ENCODE measurements at places on chromosomes 11 and 22.

DNA sequence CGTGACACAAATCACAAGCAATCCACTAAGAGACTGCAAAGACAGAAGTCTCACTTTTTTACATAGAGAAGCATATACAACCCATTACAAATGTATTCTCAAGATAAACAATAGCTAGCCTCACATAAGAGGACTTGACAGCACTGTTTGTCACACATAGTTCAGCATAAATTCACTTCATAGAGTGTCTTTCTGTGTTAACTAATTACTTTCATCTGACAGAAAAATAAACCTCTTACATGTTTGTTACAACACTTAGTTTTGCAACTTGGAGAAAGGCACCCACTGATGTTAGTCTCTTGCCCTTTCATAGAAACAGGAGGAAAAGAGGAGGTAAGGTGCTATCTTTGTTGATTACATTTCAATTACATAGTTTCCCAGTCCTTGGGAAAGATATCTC is 2221.9 kb upstream of the RAG2 start:
- no peak for DNase-seq

DNA sequence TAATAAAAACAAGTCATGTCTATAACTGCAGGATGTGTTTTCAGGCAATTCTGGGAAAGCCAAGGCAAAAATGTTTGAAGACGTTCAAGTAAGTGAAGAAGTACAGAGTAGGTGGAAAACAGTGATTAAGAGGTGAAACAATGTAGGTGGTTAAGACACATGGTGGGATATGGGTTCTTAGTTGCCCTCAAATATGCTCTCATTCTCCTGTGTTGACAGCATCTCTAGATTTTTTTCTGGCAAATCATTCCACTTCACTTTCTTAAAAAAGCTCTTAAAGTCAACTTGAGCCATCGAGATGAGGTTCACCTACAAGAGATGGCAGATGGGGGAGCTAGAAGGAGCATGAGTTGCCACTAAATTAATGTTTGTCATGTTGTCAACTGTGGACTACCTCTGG is 1041.0 kb upstream of the CNTN5 start:
- no peak for DNase-seq

DNA sequence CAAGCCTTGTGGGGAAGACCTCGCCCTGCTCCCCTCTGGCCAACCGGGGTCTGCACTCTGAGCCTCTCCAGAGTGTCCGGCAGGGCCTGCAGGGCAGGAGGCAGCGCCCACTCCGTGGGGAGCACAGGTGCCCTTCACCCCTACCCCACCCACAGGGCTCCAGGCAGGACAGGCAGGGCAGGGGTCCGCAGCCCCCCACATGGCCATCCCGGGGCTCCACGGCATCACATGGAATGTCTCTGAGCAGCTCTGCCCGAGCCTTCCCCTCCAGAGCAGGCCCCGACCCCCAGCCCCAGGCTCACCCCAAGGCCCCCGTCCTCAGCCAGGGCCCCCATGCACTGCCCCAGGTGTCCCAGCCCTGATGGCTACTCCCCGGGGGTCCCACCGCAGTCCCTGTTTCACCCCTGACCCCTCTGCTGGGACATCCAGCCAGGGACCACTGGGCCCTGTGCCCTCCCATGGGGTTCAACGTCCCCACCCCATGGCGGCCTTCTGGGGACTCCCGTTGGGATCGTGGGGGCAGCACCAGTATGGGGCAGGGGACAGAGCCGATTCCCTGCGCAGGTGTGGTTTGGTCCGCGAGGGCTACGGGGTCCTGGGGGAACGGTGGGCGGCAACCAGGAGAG is 77.7 kb downstream of the BRD1 start:
- DNase-seq = no peak

GRCh38 chr11:65434057-65434666 is 11.6 kb downstream of the NEAT1 start:
- DNase-seq = no peak

- DNase-seq = no peak
Measured at GRCh38 chr11:129260750-129261149, 68.6 kb upstream of the ARHGAP32 start.

DNA sequence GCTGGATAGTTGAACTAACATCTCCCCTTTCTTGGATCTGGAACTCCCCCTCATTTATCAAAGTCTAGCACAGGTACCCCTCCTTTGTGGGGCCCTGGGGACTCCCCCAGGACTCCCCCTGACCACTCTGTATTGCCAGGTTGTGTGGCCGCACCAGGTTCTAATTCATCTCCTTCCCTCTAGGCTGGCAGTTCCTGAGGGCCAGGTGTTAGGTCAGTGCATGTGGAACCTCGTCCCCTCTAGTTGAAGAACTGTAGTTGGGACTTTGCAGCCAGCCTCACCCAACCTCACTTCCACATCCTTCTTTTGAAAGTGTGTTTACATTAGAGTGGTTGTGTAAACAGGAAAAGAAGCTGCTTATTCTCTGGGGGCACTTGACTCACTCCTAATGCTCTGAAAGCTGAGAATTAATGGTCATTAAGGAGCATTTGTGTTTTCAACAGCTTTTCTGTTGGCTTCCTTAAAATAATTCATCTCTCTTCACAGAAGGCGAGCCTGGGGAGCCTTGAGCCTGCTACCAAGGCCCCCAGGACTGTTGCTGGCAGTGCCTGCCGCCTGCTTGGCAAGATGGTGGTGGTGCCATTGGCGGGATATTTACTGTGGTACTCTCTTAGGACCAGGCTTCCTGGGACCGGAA is 11.8 kb downstream of the UPB1 start:
- DNase-seq = no peak

DNA sequence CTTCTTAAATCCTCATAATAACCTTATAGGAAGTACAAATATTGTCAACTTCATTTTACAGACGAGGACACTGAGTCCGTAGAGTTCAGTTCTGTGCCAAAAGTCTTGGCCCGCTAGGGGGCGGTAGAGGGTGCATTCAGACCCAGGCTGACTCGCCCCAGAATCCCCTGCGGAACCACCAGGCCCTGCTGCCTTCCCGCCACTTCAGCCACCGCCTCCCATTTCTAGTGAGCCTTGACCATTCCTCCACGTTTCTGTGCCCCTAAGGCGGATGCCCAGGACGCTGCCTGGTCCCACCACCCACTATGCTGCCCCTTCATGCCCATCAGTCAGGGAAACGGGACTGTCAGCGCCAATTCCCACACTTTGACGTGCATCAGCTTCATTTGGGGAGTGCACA is 19.1 kb downstream of the SYT13 start:
- DNase-seq = no peak

DNA sequence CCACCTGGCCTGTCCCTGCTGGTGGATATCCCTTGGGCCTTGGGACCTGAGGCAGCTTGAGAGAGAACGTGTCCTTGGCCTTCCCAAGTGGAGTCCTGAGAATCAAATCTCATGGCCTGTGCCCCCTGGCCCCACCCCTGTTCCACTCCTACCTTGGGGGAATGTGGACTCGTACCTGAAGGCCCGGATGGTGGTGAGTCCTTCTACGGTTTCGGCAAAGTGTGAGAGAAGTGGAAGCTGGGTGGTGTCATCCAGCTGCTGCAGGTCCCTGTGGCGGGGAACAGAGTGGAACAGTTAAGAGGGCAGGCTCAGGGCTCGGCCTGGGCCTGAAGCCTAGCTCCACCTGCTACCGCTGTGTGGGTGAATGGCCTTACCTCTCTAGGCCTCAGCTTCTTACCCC is 14.0 kb upstream of the KCNJ11 start:
- DNase-seq = no peak

GRCh38 chr11:7444091-7444981 is 41.0 kb upstream of the OLFML1 start:
- peak; percentile 44 for DNase-seq

GRCh38 chr11:110833033-110833484 is 120.8 kb upstream of the ARHGAP20 start:
- no peak for DNase-seq

GRCh38 chr11:61551634-61552033 is 29.2 kb downstream of the SYT7 start:
- DNase-seq = no peak

- DNase-seq = no peak
Measured at GRCh38 chr11:83007909-83008580, 63.7 kb downstream of the RAB30 start.

DNA sequence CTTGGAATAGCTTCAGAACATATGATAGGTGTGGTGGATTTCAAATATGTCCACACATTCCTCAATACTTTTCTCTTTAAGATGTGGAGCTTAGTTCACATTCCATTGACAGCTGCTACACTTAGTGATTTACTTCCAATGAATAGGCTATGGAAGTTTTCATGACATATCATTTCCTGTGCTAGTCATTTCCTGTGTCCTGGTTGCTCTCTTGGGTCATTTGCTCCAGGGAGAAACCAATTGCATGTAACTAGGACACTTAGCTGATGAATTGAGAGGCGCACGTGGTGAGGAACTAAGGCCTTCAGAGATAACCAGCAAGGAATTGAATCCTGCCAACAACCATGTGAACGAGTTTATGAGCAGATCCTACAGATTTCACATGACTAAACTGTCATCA is 120.9 kb downstream of the SLC17A6 start:
- no peak for DNase-seq

- no peak for DNase-seq
Measured at GRCh38 chr11:33948494-33948893, 56.6 kb upstream of the LMO2 start.

DNA sequence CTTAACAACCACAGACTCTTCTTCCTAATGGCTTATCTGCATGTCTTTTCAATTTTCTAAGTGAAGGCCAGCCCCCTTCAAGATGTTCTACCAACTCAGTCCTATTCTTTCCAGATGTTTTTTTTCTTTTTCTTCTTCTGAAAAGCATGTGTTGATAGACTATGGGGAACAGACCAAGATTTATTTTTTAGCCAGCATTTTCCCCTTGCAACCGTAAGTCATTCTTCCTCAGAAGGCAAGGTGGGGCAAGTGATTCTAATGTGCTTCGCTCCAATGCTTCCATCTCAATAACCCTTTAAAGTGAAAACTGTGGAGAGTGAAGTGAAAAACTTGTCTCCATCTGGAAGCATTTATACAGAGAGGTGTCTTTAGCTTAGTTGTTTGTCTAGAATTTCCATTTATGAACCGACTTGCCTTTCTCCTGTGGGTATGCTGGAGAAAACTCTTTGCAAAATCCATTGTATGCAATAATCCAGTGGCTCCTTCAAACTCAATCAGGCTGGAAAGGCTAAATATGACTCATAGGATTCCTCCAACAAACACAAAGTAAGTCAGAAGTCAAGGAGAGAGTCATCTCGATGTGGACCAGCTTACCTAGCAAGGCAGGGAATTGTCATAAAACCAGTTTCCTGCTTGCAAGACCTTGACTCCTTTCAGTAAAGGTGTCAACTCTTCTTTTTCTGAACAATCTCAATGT is 83.7 kb downstream of the MAML2 start:
- no peak for DNase-seq

- DNase-seq = no peak
Measured at GRCh38 chr22:40403141-40403540, 32.7 kb downstream of the SGSM3 start.

GRCh38 chr22:49701380-49702067 is 126.1 kb downstream of the BRD1 start:
- DNase-seq = no peak

DNA sequence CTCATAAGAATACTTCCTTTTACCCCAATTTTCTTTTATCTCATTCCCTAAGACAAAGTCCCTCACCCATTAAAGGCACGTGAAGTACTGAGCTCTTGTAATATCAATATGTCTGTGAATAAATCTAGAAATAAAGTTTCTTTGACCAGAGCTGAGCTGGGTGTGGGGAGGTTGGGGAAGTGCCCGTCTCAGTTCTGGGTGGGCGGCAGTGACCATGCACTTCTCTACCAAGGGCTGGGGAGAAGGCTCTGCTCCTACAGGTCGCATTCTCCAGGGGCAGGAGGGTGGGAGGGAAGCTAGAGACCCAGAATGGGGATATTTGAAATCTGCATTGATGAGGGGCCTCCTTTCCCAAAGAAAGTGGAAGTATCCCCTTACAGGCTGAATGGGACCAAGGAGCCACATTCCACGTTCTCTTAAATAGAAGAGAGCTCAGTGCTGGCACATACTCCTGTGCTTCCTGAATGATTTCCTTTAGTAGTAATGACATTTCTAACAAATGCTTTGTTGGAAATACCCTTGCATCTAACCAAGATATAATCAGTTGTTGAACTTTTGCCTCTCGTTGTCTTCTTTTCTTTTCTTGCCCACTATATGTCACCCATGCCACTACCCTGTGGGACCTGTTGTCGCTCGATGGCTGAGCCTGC is 16.1 kb downstream of the RBX1 start:
- DNase-seq = no peak

DNA sequence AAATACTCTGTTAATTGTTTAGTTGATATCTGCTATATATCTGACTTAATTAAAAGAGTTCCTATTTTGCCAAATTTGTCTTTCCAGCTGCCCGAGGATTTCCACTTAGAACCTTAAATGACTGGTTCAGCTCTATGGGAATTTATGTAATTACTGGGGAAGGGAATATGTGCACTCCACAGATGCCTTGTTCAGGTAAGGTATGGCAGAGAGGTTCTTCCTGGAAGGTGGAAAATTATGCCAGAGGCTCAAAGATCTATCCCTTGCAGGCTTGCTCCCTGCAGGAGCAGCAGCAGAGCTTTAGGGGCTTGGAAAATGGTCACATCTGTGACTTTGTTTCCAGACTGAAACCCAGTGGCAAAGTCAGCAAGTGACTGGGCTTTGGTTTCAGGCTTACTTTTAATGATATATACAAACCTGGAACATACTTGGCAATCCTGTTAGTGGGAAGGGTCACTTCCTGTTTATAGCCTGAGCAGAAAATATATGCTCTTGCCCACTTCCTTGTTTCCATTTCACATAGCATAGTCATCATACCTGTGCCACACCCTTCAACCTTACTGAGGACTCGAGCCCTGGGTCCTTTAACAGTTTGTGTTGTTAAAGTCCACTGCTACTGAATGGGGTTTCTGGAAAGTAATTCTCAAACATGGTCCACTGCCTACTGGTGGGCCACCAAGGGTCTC is 23.7 kb downstream of the WBP2NL start:
- DNase-seq = no peak

DNA sequence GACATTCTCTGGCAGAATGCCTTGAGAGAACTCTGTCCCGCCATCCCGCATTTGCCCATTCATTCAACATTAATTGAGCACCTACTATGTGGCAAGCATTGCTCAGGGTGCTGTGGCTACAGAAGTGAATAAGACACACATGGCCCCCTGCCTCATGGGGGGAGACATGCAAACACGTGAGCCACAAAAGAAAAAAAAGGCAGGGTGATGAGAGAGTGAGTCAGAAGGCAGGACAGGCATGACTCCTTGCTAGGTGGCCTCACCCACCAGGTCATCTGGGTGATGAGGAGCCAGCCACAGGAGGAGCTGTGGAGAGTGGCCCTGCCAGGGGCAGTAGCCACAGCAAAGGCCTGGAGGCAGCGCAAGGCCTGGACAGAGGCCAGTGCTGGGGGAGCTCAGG is 4.9 kb downstream of the CHRM4 start:
- no peak for DNase-seq

DNA sequence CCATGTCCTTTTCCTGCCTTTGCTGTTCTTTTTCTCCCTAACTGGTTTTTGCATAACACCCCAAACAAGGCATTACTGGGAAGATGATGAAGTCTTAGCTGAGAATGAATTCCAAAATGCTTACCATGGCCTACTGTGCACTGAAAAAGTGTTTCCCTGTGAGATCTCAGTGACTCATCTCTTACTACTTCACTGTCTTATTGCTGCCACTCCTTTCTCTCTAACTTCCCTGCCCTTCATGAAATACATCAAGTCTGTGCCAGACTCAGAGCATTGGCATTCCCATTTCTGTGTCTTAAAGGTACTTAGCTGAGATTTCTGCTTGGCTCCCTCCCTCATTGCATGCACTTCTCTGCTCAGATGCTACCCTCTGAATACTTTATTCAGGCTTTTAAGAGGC is 49.1 kb upstream of the MUC15 start:
- DNase-seq = no peak

Measured in femur (tissue), 1 donor.